ENCODE measurements at places on chromosomes 7 and 10.

- DNase-seq, result no peak
Observed at GRCh38 chr7:127226685-127227374, 25.9 kb downstream of the GRM8 start.

DNA sequence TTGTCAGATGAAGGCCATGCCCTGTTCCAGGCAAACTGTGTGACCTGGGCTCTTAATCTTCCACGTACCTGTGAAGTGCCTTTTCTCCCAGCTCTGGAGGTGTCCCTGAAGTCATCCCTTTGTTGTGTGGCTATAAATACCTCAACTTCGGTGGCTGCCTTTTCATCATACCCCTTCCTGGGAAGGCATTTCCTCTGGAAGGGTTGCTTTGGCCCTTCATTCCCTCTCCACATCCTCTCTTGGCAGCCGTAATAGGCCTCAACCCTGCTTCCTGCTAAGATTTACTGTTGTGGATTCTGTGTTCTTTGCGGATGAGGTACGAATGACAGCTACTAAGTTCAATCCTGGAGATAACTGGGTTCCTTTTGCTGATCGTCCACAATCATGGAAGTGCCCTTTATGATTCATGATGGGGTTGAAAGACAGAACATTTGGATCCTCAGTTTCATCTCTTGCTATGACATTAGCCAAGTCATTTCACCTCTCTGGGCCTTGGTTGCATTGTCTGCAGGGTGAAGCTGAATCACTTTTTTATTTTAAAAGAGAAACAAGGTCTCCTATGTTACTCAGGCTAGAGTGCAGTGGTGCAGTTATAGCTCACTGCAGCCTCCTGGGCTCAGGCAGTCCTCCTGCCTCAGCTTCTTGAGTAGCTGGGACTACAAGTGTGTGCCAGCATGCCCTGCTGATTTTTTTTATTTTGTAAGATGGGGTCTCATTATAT, 23.6 kb downstream of the FKBP6 start:
- no peak for DNase-seq

DNA sequence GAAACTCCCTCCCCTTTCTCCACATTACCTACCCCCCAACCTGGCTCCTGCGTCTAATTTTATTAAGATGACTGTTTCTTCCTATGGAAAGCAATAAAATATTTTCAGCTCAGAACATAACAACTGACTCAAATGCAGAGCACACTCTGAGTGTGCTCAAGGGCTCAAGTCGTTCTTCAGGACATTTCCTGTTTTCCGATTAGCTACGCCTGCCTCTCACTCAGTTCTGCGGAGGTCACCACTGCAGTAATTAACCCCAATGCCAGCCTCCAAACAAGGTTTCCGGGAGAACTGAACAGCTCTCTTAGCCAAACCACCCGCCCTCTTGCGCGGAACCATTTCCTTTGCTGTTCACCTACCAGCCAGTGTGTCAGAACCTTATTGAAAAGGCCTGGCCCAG, 19.3 kb downstream of the MYOF start:
- DNase-seq, result peak; percentile 6

DNA sequence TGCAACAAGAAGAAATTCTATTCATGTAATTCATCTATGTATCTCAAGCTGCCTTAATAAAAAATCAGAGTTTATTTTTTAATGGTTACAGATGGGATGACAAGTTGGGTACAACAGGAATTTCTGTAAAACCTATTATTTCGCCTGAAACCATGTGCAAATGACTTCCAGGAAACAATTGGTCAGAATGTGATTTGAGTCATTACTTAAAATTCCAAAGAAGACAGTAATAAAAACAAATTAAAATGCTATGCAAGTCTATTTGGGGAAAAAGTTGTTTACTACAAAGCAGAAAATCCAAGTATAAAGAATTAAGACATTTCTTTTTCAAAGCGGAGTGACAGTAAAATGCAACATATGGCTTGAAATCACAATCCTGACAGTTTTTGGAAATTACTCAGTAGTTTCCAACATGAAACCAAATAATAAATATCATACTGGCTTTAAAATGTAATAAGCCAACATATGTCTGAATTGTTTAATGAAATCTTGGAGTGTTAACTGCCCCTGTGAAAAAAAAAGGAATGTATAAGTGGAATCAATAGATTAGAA, 41.5 kb upstream of the SEMA3C start:
- no peak for DNase-seq

GRCh38 chr10:118036281-118036875, 10.4 kb downstream of the RAB11FIP2 start:
- DNase-seq, result no peak

DNA sequence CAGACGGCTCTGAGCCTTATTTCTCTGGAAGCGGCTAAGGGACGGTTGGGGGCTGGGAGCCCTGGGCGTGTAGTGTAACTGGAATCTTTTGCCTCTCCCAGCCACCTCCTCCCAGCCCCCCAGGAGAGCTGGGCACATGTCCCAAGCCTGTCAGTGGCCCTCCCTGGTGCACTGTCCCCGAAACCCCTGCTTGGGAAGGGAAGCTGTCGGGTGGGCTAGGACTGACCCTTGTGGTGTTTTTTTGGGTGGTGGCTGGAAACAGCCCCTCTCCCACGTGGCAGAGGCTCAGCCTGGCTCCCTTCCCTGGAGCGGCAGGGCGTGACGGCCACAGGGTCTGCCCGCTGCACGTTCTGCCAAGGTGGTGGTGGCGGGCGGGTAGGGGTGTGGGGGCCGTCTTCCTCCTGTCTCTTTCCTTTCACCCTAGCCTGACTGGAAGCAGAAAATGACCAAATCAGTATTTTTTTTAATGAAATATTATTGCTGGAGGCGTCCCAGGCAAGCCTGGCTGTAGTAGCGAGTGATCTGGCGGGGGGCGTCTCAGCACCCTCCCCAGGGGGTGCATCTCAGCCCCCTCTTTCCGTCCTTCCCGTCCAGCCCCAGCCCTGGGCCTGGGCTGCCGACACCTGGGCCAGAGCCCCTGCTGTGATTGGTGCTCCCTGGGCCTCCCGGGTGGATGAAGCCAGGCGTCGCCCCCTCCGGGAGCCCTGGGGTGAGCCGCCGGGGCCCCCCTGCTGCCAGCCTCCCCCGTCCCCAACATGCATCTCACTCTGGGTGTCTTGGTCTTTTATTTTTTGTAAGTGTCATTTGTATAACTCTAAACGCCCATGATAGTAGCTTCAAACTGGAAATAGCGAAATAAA, 175.5 kb downstream of the RNF216 start:
- DNase-seq, result no peak

GRCh38 chr7:154474903-154475520, 422.8 kb downstream of the DPP6 start:
- DNase-seq, result no peak

DNA sequence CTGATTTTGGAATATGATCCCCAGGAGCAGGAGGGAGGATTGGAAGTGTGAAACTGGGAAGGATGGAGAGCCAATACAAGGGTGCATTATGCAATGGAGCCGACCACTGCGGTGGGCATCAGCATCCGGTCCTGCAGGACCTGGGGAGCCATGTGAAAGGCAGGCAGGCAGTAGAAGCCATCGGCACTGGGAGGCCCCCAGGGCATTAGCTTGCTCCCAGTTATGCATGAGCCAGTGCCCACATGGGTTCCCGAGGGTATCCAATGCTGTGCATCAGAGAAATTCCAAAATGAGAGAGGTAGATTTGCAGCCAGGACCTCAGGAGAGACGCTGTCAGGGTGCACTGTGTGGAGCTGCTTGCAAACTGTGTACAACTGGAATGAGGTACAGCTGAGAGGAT, 8.7 kb upstream of the KCP start:
- no peak for DNase-seq

DNA sequence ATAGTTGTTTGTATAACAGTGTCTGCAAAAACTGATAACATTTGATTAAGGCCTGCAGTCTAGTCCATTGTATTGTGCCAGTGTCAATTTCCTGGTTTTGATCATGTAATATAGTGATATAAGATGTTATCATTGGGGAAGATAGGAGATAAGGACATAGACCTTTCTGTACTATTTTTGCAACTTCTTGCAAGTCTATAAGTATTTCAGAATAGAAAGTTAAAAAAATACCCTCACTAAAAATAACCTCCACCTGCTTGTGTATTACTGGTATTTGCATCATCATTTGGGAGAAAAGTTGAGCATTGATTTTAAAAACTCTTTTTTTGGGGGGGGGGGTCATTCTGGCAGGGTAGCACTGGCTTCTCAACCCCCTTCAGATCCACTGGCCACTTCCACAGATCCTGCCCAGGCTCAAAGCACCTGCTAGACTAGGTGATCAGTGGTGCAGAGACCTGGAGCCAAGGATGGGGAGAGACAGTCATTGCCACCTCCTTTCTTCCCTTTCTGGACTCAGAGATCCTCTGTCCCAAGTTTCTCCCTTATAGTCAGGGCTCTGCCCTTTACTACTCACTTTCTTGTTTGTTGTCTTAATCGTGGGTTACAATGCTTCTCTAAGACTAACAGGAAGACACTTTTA, 103.0 kb downstream of the RBM20 start:
- DNase-seq, result no peak

GRCh38 chr7:34552502-34552901, 105.5 kb upstream of the NPSR1 start:
- DNase-seq, result no peak

- DNase-seq, result no peak
Observed at GRCh38 chr7:20350518-20350951, 19.8 kb downstream of the ITGB8 start.

- DNase-seq, result no peak
Observed at GRCh38 chr10:35059481-35059880, 30.7 kb downstream of the CUL2 start.

DNA sequence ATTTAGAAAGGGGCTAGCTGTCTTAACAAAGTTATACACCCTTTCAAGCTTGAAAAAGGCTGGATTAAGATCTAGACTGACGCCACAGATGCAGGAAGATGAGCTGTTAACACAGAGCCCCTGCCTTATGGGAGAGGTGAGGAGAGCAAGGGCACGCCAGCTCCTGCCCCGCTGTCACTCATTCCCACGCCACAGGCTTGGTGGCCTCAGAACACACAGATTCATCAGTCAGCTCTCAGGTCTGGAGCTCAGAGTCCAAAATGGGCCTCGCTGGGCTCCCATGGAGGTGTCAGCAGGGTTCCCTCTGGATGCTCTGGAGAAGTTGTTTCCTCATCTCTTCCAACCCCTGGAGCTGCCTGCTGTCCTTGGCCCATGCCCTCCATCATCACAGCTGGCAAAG, 554.2 kb downstream of the TCERG1L start:
- no peak for DNase-seq

DNA sequence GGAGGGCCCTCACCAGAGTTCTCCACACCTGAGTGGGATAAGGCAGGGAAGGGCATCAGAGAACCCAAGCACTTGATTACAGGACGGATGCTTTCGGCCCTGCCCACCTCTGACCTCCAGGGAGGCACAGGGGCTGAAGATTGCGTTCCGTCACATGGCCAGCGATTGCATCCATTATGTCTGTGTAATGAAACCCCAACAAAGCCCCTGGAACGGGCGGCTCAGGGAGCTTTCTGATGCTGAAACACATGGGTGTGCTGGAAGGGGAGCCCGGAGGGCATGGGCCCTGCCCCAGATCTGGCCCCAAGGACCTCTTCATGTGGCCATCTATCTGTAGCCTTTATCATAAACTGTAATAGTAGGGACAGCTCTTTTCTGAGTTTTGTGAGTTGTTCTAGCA, 117.2 kb downstream of the PTPN20 start:
- DNase-seq, result no peak

DNA sequence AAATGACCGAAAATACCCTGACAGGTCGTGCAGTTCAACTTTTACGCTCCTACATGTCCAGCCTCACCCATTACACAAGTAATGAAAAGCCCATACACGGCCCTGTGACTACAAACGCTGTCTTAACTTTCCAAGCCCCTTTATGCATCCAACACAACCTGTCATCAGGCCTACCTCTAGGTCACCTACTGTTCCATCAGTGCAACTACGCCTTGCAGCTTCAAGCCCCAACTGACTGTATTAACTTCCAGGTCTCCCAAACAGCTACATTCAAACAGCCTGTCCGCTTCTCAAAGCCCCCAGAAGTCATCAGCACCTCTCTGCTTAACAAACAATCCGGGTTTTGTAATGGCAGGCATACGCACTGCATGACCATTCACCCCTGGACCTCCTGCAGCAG, 19.2 kb downstream of the ZNF107 start:
- no peak for DNase-seq

DNA sequence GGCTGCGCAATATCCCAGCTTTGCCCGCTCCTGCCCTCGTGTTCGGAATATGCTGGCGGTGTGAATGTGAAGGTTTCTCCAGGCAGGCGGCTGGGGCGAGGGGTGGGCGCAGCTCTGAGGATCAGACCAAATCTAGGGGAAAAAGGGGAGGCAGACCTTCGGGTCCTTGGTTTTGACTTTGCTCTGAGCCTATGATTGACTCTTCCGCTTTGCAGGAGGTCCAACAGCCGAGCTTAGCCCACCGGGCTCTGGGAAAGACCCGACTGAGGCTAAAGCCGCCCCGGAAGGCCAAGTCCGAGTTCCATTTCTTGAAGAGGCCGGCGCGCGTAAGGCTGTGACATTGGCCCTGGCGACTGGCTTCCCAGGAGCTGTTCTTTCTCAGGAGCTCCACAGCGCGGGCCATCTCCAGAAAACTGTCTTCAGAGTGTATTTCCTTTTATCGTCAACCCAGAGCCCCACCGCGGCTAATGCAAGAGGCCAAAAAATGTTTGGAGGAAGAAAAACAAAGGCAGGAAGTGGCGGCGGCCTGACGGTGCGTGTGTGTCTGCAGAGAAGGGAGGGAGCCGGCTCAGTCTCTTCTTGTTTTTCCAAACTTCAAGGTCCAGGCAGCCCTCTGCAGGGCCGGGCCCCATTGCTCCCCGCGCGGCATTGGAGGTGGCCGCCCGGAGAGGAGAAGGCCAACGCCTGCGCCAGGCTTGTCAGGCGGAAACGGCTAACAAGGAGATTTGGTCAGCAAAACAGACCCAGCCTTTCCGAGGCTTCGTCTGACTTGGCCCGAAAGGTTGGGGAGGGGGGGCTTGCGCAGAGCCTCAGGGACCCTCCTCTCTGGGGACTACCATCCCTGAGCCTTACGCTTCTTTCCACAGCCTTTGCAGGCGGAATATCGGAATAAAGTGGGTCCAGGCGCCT, 3.6 kb upstream of the HOXA11 start:
- DNase-seq, result no peak

- DNase-seq, result peak; percentile 46
Observed at GRCh38 chr10:97914837-97915211, 65.2 kb downstream of the GOLGA7B start.

DNA sequence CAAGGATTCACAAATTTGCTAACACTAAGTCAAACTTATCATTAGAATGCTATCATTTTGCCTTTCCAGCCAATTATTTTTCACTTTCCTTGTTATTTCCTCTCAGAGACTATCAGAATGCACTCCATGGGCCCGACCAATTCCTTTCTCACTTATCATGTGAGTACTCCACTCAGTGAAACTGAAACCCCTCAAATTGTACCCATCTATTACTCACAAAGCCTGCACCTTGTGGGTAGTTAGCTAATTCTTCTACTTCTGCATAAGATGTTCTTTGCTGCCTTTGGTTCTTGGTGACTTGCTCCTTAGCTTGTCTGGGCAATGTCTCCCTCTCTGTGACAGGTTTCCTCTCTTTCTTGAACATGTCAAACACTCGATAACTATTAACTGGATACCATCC, 35.2 kb upstream of the MBL2 start:
- no peak for DNase-seq

- no peak for DNase-seq
Observed at GRCh38 chr7:88377434-88377833, 70.7 kb upstream of the STEAP4 start.
